Stimulated activated CD4-positive, alpha-beta T cell treated with anti-CD3 and anti-CD28 coated beads, Interleukin-1b, Interleukin-23, amount 100 ng/mL, for 1 hour (primary cell): ENCODE measurements at places on chromosomes 12 and 14.

DNA sequence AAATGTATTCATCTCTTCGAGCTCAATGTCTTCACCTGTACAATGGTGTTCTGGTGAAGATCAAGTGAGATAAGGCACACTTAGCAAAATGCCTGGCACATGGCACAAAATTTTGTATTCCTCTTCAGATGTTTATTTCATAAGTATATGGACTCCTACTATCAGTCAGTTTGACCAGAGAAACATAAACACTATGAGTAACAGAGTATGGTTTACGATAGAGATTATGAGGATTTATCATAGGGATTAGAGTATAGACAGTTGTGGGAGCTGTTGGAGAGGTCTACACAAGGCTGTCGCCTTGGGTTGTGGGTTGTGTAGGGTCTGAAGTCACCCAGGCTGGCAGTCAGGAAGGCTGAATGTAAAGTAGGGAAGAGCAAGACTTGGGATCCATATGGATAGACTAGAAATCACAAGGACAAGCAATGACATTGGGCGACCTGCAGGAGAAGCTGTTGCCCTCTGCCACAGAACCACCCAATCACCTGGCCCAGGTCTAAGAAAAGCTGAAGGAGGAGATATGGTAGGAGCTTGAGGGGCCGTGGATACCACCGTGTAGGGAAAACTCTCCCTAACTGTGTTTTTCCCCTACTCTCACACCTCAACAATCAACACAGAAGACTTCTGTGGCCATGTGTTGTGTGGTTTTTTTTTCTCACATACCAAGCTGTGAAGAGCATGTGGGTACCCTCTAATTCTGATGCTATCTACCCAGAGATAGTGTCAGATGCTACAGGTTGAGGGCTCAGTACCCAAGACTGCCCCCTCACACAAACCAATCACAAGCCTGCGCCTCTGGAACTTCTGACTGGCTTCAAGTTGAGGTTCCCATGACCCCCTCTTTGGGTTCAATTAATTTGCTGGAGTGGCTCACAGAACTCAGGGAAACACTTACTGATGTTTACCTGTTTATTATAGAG, 27.2 kb upstream of the RESF1 start:
- no peak for DNase-seq

GRCh38 chr12:66603461-66603860, 75.4 kb downstream of the GRIP1 start:
- no peak for DNase-seq

GRCh38 chr14:92650581-92651105, 97.8 kb downstream of the LGMN start:
- no peak for DNase-seq

DNA sequence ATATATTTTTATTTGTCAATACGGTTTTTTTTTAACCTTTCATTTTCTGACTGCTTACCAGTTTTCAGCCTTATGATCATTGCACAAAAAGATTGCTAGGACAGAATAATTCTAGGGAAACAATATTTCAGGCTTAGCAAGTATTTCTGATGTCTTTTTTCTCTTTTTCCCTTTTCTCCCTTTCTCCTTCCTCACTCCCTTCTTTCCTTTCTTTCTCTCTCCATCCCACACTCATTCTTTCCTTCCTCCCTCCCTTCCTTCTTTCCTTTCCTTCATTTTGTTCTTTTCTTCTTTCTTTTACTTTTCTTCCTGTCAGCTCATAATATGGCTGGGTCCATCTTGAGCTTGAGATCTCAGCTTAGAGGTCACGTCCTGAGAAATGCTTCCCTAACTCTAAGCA, 601.4 kb upstream of the NOVA1 start:
- DNase-seq = no peak

GRCh38 chr12:19287302-19287701, 152.0 kb upstream of the AEBP2 start:
- DNase-seq = no peak

DNA sequence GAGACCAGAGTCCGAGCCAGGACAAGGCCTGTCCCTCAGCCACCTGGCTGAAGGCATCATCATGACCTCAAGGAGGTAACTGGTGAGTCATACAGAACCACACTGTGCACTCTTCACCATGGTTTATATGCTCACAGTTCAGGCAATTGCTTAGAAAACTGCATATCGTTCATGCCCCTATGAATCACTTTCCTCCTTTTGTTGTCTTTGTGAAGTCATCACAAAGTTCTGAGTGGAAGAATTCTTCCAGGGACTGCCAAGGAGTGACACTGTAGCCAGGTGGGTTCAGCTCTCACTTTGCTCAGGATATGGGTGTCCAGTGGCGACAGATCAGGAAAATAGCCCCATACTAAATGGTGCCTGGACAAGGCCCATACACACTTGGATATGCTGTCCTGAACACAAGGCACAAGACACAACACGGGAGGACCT, 92.5 kb downstream of the DPF3 start:
- no peak for DNase-seq

- DNase-seq = no peak
Measured at GRCh38 chr14:73785336-73785833, 66.2 kb upstream of the PTGR2 start.
